Hematopoietic multipotent progenitor cell treated with erythropoietin and hydrocortisone succinate and interleukin-3 and kit ligand, for 8 days (in vitro differentiated cells): ENCODE measurements at places on chromosomes 2 and 18.
A peak's percentile ranks its signal among the peaks of the same experiment; 100 is the strongest.

DNA sequence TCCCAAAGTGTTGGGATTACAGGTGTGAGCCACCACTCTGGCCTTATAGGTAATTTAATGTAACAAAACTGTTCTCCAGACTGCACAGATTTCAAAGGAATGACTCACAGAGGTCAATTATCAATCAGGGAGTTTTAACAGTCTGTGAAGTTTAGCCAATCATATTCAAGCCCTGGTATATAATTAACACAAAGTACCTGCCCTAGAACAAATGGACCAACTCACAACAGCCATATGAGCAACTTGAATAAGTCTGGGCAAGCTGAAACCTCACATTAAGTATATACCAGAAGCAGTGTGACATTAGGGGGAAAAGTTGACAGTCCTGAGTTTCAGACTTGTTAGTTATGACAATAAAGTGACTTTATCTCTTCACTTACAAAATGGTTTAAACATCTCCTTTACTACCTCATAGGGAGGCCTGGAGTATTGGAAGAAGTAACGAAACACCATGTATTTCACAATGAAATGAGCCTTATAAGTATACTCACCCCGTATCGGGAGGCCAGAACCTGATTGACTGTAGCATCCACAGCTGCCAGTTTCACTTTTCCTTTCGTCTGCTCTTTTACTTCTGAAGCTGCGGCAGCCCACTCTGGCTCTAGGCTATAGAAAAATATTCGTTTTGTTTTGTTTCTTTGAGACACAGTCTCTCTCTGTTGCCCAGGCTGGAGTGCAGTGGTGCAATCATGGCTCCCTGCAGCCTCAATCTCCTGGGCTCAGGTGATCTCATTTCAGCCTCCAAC lies 22.2 kb downstream of the PDIA6 start:
- DNase-seq, result no peak

- peak; percentile 53 for DNase-seq
Measured at GRCh38 chr2:173354582-173355131, at the start of gene CDCA7. TSS of gene CDCA7 (plus strand) at chr2:173354872. CDS start at chr2:173354964, 92 bp downstream.

DNA sequence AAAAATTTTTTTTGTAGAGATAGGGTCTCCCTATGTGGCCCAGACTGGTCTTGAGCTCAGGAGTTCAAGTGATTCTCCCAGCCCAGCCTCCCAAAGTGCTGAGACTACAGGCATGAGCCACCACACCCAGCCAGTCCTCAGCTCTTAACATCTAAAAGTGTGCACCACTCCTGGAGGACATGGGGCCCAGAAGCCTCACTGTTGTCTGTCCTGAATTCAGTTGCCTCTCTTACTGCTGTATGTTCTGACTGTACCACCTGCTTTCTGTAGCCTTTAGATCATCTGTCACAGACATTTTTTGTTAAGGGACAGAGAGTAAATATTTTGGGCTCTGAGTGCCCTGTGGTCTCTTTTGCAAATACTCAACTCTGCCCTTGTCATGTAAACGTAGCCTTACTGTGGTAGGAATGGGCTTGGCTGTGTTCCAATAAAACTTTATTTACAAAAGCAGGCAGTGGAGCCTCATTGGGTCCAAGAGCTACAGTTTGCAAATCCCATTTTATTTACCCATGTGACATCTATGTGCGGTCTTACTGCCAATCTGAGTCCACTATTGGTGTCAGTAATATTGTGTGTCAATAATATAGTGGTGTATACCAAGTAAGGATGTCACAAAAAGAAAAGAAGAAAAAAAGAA lies 38.1 kb downstream of the TMEM37 start:
- DNase-seq, result no peak

- no peak for DNase-seq
Measured at GRCh38 chr2:29482867-29483266, 367.7 kb downstream of the CLIP4 start.
